ENCODE measurements at places on chromosomes 3 and 15.

- no peak for DNase-seq
Measured at GRCh38 chr3:127735767-127736693, 63.3 kb downstream of the ABTB1 start.

DNA sequence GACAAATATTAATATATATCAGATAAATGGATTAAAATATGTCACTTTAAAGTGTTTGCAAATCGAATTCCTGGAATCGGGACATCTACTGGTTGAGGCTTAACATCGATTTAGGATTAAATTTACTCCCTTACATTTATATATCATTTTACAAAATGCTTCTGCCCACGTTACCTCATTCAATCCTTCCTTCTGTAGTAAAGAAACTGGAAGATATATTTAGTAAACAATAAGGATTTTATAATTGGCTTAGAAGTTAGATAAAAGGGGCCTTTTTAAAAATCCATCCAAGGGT is 1.3 kb downstream of the CLPX start:
- DNase-seq: no peak

- no peak for DNase-seq
Measured at GRCh38 chr3:193711523-193711963, 118.5 kb downstream of the OPA1 start.

- no peak for DNase-seq
Measured at GRCh38 chr15:53414167-53414566, 345.3 kb downstream of the WDR72 start.

GRCh38 chr3:152202976-152203626 is 65.6 kb upstream of the MBNL1 start:
- DNase-seq: no peak

- no peak for DNase-seq
Measured at GRCh38 chr3:5186089-5186857, 1.2 kb upstream of the EDEM1 start.

- no peak for DNase-seq
Measured at GRCh38 chr15:91711384-91712033, 142.0 kb upstream of the SLCO3A1 start.

DNA sequence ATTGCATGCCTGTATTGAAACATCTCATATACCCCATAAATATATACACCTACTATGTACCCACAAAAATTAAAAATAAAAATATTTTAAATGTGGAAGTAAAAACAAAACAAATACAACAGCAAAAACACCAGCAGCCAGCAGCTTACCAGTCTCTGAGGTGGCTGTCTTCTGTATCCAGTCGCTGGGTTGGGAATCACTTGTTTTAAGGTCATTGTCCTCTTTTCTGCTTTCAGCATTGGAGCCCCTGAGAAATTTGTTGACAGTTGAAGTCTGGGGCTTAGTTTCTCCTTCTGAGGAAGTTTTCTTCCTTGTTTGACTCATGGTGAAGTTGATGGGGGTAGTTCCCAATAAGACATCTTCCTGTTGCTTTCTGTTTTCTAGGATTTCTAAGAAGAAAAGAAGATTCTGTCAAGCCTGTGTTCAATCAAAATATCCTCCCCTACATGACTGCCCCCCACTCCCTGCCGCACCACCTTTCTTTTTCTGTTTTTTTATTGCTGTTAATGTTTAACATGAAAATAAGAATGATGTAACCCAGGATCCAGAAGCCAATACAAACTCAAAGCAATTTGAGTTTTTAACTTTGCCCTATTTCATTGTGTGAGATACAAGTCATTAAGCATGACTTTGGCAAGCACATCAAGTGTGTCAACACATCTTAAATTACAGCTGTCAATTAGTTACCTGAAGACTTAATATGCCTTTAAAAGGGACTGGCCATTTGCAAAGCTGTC is at the start of gene LRRC31:
LRRC31 (minus strand) TSS at position 452 of the 737 bp plus-strand sequence; CDS start at position 324, 128 bp downstream.
- DNase-seq: no peak

DNA sequence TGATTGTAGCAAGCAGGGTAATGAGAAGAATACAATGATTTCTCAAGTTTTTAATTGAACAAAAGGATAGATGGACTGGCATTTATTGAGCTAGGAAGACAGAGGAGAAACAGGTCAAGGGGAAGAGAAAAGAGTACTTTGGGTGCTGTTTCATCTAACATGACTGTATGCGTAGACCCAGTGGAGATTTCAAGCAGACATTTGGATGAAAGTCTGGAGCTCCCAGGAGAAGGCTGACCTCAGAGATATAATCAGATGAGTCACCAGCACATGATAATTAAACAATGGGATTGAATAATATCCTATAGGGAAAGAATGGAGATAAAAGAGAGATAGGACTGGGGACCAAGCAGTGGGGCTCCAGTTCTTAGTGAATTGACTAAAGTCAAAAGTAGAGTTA is 194.9 kb downstream of the ARRDC4 start:
- DNase-seq: no peak

GRCh38 chr3:41210966-41211365 is 11.7 kb downstream of the CTNNB1 start:
- no peak for DNase-seq

DNA sequence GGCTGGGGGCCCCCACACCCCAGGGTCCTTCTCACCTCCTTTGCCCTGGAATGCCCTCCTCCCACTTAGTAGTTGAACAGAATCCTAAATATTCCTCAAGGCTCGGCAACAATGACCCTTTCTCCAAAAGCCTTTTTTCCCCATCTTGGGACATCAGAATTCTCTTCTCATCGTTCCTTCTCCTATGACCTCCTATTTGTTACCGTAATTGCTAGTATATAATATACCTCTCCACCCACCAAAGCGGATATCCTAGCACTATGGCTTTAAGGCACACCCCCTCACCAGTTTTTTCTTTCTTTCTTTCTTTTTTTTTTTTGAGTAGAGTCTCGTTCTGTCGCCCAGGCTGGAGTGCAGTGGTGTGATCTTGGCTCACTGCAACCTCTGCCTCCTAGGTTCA is 16.8 kb downstream of the HDAC11 start:
- DNase-seq: no peak

DNA sequence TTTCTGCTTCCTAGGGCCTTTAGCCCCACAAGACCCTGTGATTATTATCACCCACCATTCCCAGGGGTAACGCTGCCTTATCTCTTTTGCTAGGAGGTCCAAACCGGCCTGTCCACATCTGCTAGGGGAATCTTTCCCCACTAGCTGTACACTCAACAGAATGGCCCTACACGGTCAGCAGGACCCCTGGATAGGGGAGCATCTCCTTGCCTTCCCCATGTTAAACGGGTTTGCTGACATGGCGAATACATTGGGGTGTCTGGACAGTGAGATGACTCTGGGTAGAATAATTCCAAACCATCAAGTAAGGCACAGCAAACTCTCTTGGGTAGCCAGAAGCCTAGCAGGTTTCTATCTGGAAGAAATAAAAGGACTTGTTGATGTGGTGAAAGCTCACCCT is 702 bp downstream of the TRAIP start:
- DNase-seq: no peak

GRCh38 chr15:81336568-81336967 is 12.6 kb upstream of the STARD5 start:
- DNase-seq: peak; percentile 67

GRCh38 chr15:71651750-71652186 is 158.6 kb upstream of the NR2E3 start:
- DNase-seq: peak; percentile 81

GRCh38 chr3:188888321-188889053 is 283.3 kb upstream of the TPRG1 start:
- no peak for DNase-seq

DNA sequence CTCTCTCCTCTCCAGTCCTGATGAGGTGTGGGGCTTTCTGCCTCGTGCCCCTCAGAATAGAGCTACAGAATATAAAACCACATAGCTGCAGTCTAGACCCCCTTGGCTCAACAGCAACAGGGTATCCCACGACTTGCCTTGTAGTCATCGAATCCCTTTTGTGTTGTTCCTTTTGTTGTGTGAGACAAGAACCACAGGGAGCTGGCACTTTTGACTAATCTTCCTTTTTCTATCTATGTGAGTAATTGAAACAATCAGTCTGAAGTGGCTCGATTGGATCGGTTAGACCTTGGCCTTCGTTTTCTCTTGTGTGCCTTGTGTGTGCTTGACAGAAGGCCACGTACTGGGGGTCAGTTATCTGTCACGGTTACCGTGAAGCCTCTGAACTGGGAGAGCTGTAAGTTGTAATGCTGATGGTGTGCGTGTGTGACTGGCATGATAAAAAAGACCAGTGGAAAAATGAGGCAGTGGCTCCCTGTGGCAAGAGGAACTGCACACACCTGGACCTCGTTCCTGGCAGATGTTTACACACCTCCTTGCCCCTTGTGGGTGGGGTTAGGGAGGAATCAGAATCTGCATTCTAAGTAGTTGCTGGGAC is 23.2 kb upstream of the IQCF6 start:
- no peak for DNase-seq

GRCh38 chr3:182947888-182948287 is 32.5 kb downstream of the DCUN1D1 start:
- DNase-seq: no peak

DNA sequence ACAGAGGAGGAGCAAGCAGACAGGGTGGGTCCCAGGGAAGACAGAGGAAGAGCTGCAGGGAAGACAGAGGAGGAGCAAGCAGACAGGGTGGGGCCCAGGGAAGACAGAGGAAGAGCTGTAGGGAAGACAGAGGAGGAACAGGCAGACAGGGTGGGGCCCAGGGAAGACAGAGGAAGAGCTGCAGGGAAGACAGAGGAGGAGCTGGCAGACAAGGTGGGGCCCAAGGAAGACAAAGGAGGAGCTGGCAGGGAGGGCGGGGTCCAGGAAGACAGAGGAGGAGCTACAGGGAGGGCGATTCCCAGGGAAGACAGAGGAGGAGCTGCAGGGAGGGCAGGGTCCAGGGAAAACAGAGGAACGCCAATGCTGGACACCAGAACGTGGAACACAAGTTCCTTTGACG is 66.5 kb downstream of the PLXNA1 start:
- DNase-seq: no peak

DNA sequence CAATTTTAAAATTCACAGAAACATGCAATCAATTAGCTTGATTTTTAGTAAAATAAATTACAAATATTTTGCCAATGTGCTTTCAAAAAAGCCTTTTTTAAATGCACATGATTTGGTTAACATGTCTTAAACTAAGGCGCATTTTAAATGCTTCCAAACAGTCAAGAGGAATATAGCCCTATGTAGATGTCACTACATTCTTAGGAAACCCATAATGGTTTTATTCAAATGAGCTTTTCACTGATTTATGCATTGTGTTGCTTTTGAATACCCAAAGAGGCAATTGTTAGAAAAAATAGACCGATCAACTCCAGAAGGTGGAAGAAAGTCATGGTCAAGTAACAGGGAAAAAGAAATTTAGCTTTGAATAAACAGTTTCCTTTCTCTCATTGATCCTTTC is 366.9 kb upstream of the PPP2R3A start:
- no peak for DNase-seq

DNA sequence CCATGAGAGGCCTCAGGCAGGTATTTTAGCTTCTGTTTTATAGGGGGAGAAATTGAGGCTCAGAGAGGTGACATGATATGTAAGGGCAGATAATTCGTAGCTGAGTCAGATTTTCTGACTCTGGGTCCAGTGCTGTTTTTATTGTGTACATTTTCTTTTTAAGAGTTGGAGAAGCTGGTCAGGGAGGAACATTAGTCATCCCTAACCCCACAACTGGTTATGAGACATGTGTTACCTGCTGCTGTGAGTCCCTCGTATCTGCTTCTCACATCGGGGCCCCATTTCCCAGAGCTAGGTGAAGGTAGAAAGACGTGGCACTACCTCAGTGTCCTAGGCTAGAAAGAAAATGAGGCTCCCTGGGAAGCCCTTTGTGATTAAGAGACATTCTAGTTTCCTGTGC is 28.6 kb downstream of the GALNT15 start:
- DNase-seq: no peak

GRCh38 chr3:109021556-109021955 is 67.9 kb upstream of the GUCA1C start:
- DNase-seq: no peak

DNA sequence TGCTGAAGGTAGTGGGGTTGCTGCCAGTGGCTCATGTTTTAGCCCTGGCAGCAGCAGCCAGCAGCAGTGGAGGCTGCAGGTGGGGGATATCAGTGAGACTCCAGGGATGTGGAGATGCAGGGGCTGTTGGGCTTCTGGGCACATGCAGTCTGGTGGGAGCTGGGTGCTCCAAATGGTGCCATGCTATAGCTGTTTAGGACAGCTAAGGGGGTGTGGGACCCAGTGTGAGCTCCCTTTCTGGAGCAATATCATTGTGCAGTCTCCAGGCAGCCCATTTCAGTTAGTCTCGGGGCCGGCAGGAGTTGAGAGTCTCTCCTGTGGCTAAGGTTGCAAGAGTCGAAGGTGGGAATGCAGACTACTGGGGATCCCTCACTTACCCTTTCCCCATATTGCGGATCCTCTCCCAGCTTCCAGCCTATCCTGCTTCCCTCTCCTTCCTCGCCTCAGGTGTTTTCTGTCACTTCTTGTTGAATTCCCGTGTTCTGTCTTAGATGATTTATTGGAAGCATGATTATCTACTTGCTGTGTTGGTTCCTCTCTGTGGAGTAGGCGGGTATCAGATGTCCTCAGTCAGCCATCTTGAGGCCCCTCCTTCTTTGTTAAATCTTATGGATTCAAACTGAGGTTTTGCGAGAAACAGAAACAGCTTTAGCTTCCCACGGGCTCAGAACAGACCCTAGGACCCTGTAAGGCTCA is 112.0 kb downstream of the FAM43A start:
- DNase-seq: no peak

DNA sequence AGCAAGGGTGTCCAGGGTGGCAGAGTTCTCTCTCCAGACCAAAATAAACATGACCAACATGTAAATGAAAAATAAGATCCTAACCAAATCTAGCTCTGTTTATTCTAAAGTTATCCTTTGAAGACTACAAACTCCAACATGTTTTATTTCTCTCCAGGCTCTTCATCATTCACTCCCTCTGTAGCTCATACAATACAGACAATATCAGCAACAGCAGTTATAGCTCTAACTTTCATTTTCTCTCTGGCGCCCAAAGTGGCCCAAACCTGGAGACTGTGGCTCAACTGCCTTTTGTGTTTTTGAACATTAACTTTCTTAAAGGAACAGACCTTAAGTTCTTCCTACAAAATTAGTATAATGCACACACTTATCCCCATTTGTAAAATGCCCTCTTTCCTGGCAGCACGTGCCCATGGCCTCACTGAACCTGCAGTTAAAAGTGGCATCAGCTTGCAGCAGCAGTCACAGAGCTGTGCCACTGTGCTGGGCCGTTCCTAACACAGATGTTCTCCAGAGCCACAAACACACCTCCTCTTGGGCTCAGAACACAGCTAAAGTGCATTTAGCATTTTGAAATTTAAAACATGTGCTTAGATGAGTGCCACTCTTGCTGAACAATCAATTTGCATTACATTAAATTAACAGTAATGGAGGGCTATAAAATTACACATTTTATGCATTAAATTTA is 91.9 kb downstream of the RORA start:
- no peak for DNase-seq

DNA sequence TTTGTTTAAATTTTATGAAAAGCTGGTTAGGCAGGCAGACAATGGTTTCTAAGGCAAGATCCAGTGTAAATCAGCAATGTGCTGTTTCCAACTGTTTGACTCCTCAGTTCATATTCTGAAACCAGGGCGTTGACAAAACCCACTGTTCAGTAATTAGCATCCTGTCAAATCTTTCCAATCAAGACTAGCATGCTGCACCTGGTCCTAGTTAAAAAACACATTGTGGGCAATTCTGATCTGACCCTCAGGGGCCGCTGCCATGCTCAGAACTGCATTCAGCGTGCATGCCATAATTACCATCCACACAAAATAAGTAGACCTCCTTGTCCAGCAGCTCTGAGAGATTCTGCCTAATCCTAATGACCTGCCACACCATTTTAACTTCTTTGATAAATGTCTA is 20.9 kb upstream of the RBP1 start:
- DNase-seq: no peak

- no peak for DNase-seq
Measured at GRCh38 chr3:156298014-156298413, 177.6 kb downstream of the KCNAB1 start.

Data from NCI-H526 (cell line).